ENCODE measurements at places on chromosomes 11 and 22.

DNA sequence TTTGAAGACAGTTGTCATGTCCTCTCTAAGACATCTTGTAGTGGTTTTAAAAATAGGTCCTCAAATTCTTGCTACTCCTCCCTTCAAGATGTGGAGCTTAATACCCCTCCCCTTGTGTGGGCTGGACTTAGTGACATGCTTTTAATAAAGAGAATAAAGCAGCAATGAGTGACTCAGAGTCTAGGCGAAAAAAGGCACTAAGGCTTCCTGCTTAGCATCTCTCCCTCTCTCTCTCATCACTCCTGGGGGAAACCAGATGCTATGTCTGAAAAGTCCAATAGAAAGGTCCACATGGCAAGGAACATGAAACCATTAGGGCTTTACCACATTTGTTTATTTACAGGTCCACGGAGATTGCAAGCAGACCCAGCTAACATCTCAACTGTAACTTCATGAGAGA is 11.7 kb downstream of the SERGEF start:
- no peak for DNase-seq

DNA sequence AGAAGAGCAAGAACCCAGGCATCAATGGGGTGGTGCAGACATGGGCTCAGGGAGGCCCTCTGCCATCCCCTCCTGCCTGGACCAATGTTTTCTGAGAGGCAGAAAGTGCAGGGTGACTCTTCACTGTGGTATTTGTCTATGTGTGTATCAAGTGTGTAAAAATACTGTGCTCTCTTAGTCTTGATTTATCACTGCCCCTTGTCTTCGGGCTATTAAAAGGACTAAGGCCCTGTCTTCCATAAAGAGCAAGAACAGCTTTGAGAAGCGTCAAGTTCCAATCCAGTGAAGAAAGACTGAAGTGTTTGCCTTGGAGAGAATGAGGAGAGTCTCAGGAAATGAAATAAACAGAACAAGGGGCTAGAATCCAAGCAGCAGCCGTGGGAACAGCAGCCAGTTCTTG is 14.4 kb downstream of the PRSS23 start:
- no peak for DNase-seq

DNA sequence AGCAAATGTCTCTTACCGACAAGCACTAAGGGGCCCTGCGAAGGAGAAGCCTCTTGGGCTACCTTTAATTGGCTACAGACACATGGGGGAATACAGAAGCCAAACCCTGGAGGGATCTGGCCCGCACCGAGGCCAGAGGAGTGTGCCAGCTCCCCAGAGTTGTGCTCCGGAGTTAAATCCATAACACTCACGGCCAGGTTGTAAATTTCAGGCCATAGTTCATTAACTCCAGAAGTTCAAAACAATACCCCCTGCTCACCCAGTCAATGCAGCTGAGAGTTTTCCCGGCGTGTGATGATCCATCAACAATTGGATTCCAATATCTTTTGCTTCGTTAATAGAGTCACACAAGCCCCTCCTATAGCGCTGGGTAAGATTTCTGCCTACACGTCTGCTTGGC is 371.5 kb downstream of the NXPE2 start:
- no peak for DNase-seq

- DNase-seq = no peak
Measured at GRCh38 chr22:36036167-36036624, 7.6 kb upstream of the RBFOX2 start.

DNA sequence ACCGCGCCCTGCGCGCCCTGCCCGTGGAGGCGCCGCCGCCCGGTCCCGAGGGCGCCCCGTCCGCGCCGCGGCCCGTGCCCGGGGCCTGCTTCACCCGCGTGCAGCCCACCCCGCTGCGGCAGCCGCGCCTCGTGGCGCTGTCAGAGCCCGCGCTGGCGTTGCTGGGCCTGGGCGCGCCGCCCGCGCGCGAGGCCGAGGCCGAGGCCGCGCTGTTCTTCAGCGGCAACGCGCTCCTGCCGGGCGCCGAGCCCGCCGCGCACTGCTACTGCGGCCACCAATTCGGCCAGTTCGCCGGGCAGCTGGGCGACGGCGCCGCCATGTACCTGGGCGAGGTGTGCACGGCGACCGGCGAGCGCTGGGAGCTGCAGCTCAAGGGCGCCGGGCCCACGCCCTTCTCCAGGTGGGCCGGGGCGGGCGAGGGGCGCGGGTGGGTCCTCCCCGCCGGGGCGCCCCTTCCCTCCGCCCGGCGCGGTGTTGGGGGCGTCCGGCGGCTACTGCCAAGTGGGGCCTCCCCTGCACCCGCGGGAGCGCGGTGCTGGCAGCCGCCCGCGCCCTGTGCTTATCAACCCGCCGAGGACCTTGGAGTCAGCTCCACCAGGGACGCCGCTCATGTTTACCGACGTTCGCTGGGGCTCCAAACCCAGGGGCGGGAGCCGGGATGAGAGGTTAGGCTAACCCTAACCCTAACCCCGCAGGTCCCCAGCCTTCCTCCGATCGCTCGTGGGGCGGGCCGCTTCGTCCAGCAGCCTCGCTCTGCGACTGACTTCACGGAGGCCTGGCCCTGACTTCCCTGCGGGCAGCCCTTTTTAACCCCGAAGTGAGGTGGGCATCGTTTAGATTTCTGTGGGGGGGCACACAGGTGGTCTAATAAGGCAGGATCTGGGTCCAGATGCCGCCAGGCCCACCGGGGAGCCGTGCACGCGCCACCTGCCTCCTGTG is 649 bp downstream of the SELENOO start:
- peak; percentile 77 for DNase-seq

DNA sequence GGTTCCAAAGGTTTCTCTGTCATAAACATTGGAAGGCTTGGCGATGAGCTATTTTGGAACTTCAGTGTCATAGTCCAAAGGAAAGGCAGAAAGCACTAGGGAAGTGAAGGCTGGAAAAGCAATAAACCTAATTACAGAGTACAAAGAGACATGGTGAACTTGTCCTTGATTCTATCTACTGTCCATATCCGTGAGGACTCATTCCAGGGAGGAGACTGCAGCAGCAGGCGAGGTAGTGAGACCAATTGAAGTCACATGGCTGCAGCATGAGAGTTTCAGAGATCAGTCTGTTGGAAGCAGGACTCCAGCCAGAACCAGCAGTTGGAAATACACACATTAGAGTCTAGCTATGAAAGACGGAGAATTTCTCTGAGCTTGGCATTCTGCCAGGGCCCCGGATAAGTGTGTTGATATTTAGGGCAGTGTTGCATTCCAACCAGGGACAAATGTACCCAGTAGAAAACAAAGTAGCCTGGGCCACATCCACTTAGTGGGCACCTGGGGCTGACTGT is 54.1 kb upstream of the ARHGAP42 start:
- no peak for DNase-seq

DNA sequence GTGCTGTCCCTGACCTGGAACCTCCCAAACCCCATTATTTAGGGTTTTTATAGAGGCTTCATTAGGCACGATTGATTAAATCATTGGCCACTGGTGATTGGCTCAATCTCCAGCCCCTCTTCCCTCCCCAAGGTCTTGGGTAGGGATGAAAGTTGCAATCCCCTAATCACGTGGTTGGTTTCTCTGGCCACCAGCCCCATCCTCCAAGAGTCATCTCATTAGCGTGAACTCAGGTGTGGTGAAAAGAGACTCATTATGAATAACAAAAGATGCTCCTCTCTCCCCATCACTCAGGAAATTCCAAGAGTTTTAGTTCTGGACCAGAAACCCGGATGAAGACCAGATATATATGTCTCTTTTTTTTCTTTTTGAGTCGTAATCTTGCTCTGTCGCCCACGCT is 7.6 kb upstream of the MARK2 start:
- DNase-seq = no peak

DNA sequence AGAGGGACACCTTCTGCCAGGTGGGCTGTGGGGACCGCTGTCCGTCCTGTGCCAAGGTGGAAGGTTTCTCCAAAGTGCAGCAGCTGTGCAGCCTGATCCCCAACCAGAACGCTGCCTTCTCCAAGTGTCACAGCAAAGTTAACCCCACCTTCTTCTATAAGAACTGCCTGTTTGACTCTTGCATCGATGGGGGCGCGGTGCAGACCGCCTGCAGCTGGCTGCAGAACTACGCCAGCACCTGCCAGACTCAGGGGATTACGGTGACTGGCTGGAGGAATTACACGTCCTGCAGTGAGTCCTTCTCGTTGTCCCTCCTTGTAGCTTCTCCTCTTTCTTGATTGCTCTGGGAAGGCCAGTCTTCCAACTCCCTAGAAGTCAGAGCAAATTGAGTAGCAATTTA is 44.8 kb downstream of the TECTA start:
- no peak for DNase-seq

GRCh38 chr11:72393303-72393702 is 41.0 kb downstream of the CLPB start:
- no peak for DNase-seq

DNA sequence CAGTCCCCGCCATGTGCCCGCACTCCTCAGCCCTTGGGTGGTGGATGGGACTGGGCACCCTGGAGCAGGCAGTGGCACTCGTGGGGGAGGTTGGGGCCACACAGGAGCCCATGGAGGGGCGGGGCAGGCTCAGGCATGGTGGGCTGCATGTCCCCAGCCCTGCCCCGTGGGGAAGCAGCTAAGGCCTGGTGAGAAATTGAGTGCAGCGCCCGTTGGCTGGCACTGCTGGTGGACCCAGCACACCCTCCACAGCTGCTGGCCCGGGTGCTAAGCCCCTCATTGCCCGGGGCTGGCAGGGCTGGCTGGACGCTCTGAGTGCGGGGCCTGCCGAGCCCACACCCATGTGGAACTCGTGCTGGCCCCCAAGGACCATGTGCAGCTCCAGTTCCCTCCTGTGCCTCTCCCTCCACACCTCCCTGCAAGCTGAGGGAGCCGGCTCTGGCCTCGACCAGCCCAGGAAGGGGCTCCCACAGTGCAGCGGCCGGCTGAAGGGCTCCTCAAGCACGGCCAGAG is 16.1 kb downstream of the OR5B3 start:
- DNase-seq = no peak

DNA sequence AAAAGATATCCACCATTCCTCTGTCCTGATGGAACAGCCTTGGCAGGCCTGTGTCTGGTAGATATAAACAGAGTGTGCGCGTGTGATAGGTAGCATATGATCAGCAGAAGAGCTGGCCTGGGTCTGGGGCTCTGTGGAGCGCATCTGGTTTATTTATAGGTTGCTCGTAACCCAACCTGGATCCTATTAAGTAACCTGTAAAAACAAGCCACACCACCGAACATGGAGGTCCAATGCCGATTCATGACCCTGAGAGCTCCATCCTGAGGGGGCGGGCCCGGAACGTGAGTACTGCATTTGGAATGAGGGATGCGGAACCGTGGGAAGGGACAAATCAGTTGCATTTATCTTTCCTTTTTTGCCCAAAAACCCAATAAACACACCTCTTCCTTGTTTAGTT is 31.9 kb upstream of the APOL5 start:
- DNase-seq = no peak

DNA sequence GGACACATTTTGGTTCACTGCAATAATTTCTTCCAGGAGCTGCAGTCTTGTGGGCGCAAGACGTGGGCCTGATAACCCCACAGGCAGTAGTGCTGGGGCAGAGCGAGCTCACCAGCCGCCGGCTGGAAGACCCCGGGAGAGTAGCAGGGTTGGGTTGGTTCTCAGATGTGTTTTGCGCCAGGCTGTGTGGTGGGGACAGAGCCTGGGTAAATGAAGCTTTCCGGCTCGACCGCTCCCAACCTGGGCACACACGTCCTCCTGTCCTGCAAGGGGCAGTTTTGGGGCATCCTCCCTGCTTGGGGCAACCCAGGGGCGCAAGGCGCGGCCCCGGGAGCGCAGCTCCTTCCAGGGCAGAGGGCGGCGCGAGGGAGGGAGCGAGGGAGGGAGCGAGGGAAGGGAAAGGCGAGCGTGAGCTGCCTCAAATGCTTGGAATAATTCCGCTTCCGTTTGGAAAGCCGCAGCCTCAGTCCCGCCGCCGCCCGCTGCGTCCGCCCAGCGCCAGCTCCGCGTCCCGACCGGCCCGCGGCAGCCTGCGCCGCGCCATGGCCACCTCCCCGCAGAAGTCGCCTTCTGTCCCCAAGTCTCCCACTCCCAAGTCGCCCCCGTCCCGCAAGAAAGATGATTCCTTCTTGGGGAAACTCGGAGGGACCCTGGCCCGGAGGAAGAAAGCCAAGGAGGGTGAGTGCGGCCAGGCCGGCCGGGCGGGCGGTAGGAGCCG is at the start of gene PARVA:
Gene PARVA (plus strand): TSS at position 466 of the 718 bp plus-strand sequence. CDS start 77 bp downstream, at position 543.
- peak; percentile 29 for DNase-seq

GRCh38 chr11:77142091-77142975 is 14.3 kb downstream of the MYO7A start:
- no peak for DNase-seq

- no peak for DNase-seq
Measured at GRCh38 chr22:22896601-22897000, 9.0 kb downstream of the IGLL5 start.

GRCh38 chr11:65663639-65664200 is 1.0 kb upstream of the RELA start:
- DNase-seq = peak; percentile 55

DNA sequence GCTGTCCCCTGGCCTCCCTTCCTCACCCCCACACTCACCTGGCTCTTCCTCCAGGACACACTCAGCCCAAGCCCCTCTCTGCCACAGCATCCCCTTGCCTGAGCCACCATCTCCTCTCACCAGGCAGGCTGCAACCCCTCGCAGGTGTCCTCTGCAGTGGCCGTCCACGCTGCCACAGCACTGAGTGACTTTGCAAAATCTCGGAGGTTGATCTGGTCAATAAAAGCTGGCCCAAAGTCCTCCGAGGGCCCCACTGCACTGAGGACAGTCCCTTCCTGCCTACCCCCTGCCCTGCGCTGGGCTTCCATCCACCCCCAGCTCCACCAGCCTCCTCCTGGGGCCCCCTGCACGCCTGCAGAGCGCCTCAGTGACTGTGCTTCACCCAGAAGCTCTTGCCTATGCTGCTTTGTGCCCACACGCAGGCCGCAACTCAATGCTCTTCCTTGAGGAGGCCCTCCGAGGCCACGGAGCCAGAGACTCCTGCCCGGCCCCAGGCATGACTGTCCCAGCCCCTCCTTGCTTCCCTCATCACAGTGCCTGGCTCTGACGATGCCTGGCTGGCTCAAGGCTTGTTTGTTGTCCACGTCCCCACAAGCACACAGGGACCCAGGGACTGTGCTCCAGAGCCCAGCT is 30.8 kb upstream of the SLC22A12 start:
- no peak for DNase-seq

DNA sequence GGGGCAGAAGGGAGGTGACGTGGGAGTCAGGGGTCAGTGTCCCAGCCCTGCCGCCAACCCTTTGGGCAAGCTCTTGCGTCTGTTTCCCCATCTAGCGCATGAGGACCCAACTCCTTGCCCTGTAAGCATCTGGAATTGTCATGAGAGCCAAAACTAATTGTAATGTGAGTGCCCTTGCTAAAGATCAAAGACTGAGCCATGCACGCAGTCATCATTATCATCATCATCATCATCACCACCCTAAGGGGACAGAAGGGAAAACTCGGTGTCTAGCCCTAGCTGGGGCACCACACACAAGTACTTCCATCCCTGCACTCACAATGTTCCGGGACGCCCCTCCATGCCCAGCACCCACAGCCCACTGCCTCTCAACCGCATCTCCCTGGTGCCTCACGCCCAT is 2.5 kb downstream of the LIF start:
- no peak for DNase-seq

GRCh38 chr11:91394073-91394726 is 830.4 kb upstream of the FAT3 start:
- no peak for DNase-seq
